EH (cell line): ENCODE measurements at places on chromosomes 12 and 14.

- DNase-seq: peak; percentile 93
Measured at GRCh38 chr12:105084251-105085250, at the start of gene ALDH1L2. Gene ALDH1L2 (minus strand): TSS chr12:105084458. CDS start chr12:105084436, 22 bp downstream.

DNA sequence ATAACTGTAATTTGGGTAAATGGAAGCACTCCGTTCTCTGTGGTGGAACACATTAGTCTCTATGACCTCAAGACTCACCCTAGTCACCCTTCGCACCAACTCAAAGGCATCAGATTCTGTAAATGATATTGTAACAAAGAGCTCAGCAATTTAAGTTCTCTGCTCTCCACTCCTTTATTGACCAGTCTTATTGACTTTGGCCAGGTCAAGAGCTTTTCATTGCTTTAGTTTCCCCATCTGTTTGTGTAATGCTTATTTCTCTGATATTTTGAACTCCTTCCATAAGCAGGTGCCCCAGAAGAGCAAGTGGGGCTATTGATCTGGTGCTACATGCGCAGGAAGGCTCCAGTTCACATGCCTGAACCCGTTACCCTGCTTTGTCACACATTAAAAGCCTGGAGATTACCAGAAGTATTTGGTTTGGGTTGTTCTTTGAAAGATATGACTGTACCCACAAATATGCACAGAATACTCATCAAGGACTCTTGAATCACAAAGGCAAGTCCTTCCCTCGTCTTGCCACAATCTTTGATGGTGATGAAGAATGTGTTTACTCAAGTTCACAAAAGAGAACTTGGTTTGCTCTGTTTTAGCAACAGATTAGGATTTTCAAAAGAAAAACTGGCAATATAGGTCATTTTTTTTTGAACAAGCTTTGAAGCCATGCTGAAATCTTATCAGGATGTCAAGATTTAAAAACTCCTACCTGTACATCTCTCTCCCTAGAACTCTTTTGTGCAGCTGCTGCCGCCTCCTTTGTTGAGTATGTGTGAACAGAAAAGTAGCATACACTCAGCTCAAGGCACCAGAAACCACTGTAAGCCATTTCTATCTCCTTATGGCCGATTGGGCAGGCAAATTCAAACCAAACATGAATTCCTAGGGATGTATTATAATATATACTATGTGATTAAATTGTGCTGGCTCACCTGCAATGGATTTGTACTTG lies 193.9 kb downstream of the BCAT1 start:
- DNase-seq: peak; percentile 87

DNA sequence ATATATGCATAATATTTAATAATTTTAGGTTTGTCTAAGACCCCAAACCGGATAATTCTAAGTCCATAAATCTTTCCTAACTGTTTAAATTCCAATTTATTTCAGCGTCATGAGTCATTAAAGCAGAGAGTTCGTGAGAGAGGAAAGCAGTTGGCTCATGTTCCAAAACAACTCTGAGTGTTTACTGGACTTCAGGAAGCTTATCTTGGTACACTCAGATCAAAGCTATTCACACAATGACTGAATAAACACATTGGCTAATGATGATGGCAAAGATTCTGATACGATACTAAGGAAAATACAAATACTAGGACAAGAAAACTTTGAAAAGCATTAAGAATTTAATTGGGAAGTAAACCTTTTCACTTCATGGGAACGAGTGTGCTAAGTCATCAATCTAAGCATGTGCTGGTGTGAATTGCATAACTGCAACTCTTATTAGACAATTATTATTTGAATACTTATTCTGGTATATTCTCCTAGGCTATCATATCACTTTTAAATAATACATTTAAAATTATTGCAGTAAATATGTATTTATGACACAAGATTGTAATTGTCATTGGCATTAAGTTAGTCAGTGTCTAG lies 34.8 kb upstream of the CLEC14A start:
- DNase-seq: peak; percentile 95

- no peak for DNase-seq
Measured at GRCh38 chr12:76375939-76376338, 27.7 kb upstream of the BBS10 start.

DNA sequence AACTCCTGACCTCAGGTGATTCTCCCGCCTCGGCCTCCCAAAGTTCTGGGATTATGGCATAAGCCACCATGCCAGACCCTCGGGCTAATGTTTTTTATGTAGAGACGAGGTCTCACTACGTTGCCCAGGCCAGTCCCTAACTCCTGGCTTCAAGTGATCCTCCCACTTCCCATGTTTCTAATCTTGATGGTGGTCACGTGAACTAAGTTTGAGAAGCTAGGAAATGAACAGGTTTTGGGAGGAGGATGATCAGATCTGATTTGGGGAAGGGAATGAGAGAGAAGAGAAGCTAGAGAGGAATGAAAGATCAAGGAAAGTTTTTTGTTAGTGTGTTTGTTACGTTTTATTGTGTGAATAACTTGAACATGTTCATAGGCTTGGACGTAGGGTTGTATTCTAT lies 17.2 kb upstream of the SINHCAF start:
- DNase-seq: no peak
